ENCODE measurements at places on chromosomes 1 and 21. TPM values are rescaled to one million over a fixed set of nuclear protein-coding genes. Genes with fewer than 3 reads are reported as not detected.

- no peak for DNase-seq
Observed at GRCh38 chr1:95287081-95287480, 53.1 kb downstream of the RWDD3 start.

Gene GNG4
- polyA plus RNA-seq: 3.2 TPM

- DNase-seq: peak; percentile 90
Observed at GRCh38 chr1:6358757-6359201, 34.8 kb downstream of the ACOT7 start.

Gene HES3
- polyA plus RNA-seq: not detected

Gene SH2D2A
- polyA plus RNA-seq: 0.73 TPM

DNA sequence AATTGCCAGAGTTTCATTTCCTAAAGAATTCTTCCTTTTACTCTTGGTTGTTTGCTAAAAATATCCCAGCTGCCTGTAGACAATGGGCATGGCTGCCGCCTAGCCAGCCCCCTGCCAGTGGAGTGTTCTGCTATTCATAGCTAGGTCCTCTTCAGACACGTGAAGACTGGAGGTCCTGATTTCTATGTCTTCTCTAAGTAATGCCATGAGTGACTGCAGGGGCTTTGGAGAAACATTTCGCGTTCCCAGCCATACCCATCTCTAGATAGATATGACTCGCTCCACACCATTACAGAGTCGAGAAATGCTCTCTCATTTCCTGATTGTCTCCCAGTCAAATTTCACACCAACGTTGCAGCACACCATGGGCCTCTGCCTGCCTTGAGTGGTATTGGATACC is 99.5 kb upstream of the BACE2 start:
- no peak for DNase-seq

GRCh38 chr1:232593717-232594502 is 36.0 kb downstream of the SIPA1L2 start:
- no peak for DNase-seq

Gene PALMD
- polyA plus RNA-seq: 29.4 TPM

- no peak for DNase-seq
Observed at GRCh38 chr1:7471836-7472235, 299.3 kb upstream of the VAMP3 start.

DNA sequence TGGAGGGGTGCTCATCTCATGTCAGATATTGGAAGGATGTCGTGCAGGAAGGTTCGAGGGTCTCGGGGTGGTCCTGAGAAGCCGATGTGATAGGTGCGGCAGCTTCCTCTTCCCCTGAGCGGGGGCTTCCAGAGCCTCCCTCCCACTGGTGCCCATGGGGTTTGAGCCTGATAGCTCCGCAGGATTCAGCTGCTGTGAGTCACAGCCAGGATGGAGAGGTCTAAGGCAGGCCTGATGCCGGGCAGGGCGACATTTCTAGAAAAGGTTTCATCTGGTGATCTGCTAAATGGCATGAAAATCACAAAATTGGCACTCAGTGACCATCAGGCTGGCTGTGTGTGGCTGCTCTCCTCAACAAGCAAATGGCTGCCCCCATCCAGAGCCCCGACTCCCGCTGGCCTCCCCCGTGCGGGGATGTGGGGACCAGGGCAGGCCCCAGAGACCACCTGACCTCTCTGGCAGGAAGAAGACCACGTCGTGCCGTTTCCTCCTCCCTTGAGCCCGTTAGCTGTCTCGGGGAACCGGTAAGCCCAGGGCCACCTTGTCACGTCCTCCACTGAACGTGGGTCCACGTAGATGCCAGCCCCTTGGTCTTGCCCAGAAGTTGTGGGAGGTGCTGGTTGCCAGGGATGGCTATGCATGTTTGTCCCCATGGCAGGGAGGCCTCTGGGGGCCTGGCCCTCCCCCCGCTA is 66.1 kb downstream of the SKI start:
- no peak for DNase-seq

- no peak for DNase-seq
Observed at GRCh38 chr1:30144831-30145230, 578.6 kb downstream of the MATN1 start.

DNA sequence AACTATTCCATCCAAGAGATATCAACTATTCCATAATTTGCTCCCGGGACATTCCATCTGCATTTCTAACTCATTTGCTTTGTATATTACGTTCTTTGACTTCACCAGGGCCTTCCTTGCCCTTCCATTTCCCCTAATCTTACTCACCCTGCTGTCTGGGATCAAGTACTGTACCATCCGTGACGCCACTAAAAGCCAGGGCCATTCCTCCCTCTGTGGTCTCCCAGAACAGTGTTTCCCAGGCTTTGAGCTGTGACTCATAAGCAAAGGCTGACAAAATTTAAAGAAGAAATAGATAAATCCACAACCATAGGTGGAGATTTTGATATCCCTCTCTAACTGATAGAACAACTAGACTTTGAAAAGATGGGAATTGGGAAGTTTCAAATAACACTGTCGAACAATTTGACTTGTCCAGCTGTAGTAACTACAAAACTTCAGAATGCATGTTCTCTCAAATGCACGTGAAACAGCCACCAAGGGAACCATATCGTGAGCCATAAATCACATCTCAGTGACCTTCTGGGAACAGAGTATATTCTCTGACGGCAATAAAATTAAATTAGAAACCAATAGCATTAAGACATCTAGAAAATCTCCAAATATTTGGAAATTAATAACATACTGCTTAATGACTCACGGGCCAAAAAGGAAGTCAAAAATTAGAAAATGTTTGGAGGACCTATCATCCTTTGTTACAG is 501.0 kb downstream of the SETD4 start:
- no peak for DNase-seq

DNA sequence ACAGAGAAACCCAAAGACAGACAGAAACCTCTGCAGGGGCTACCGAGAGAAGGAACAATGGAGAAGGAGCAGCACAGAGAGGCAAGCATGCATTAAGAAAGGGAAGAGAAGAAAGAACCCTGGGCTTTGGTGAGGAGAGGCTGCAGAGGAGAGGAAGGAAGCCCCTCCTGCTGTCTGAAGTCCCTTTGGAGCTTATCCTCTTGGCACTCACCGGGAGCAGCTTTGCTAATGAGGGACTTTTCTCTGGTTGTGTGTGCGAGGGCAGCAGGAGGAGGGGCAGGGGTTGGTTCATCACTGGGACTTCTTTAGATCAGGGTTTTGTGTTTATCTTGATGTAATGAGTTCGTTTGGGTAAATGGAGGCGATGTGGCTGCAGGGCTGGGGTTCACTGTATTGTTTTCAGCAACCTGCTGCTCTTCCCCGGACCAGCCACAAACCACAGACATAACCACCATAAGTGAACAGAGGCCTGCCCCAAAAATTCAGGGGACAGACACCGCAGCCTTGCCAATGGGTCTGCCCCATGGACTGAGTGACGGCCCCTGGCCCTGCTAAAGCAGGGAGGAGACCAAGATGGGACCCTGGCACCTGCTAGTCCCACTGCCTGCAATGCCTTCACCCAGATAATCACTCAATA is 100.6 kb downstream of the KCND3 start:
- DNase-seq: no peak

Gene MEX3A
- polyA plus RNA-seq: 59.0 TPM

Gene CD244
- 0.43 TPM for polyA plus RNA-seq

DNA sequence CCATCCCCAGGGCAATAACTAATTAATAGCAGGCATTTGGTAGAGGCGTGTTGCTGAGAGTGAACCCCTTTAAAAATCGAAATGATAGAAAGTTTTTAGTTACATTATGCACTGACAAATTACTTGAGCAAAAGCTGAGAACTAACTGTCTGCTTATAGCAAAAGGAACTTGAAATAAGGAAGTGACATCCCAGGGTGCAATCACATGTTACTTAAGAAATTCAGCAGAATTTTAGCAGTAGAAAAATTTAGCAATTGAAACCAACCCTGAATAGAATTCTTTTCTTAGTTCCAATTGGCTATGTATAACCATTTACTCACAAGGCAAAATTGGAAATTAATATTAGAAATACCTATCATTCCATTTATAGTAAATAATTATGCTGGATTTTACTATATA is 139.5 kb upstream of the SAMSN1 start:
- DNase-seq: no peak

DNA sequence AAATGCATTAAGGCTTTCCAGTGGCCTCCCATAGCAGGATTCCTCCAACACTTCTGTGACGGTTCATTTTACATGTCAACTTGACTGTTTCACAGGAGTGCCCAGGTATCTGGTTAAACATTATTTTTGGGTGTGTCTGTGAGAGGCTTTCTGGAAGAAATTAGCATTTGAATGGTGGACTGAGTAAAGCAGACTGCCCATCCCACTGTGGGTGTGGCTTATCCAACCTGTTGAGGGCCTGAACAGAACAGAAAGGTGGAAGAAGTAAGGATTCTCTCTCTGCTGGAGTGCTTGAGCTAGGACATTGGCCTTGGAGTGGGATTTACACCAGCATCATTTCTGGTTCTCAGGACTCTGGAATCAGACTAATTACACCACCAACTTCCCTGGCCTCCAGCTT is 85.6 kb downstream of the RGS7 start:
- DNase-seq: peak; percentile 37

DNA sequence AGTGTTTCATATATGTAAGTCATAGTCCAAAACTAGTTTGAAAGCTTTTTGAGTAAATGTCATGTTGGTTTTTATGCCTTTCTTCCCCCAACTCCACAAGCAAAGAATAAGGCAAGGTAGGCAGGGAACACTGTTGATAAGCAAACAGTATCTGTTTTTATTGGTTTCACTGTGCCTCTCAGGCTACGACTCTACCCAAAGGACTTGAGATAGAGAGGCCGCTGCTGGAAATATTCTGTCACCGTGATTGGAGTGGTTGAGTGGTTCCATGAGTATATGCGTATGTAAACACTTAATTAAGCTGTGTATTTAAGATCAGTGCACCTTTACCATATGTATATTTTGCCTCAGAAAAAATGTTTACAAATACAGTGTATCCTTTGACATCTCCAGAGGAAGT is 138.1 kb upstream of the KIF26B start:
- DNase-seq: no peak

Gene DENND2D
- polyA plus RNA-seq: 19.5 TPM

Gene FCRL5
- 0.24 TPM for polyA plus RNA-seq

Gene SLC30A1
- polyA plus RNA-seq: 13.7 TPM

DNA sequence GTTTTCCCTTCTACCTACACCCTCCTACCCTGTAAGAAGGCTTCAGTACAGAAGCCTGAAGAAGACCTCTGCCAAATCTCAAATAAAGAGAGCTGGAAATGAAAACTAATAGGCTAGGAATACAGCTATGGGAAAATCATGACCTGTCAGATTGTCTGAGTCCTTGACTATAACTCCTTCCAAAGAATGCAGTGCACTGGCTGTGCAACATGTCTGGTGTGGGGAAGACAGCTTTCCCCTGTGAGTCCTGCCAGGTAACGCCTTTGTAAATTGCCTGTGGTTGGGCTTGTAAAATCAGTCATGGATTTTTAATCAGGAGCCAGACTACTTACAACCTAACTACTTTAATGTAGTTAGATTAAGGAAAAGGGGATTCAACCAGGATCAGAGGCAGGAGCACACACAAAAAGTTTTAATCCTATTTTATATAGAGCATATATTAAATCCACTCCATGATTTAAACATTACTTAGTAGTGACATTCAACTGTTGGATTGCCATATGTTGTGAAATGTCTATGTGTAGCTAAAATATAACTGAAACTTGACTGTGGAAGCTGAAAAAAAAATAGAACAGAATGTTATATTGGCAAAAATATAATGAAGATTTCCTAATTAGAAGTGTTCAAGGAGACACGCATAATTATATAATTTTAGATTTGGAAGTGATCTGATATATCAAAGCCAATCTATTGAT is 1667.8 kb downstream of the KCNT2 start:
- no peak for DNase-seq

DNA sequence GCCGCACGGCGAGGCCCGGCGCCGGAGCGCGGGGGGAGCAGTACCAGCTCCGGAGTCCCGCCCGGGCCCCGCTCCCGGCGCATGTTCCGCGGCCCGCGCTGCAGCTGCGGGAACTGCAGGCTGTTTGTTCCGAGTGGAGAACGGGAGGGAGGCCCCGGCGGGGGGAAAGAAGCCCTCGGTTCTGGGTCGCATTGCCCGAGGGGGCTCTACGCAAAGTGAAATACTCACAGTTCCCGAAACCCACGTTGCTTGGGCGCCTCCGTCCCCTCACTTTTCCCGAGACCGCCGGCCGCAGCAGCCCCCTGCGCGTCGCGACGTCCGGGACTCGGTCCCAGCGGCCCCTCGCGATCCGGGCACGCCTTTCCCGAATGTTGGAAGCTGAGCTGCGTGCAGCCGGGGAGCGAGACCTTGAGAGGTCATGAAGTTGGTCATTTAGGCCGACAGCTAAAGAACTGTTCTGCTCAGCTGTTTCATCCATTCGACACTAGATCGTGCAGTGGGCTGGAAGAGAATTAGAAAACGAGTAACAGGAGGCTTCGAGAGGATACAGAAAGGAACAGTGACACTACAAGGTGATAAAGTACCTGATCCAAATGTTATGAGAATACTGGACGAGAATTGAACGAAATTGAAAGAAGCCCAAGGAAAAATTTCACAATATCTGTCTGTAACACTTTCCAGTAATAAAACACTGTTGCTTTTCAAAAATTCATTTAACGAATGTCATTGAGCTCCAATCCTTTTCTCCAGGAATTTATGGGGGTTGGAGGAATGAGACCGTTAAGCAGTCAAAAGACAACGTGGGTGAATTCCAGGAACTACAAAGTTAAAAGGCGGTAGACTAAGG is 657 bp upstream of the LIN9 start:
- DNase-seq: no peak

Gene KLF17
- not detected for polyA plus RNA-seq

Measured in left lung (tissue), 14 donors.